ENCODE measurements at places on chromosomes 12 and 14.

DNA sequence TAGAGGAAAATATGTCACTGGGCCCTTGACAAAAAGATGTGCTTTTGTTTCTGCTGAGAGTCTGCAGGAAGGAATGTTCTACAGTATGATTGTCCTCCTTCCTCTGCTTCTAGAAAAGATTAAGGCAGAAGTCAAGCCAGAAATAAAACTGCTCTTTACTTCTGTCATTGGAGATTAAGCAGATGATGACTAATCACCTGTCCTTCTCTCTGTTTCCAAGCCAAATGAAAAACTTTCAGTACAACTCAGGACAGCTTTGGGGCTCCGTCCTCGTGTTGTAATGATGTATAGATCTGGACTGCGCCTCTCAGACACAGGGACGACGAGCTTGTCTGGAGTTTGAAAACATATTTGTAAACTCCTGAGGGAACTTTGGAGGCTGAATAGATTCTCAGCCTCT is 159.3 kb downstream of the DYRK2 start:
- peaks cover 13% of the 10 kb centered on the region for H3K4me1 ChIP-seq
- no peak for DNase-seq
- peak overlapping the region; percentile 69 for H3K27ac ChIP-seq

- DNase-seq, result no peak
- no peaks in the 10 kb centered on the region for H3K36me3 ChIP-seq
- no peaks in the 10 kb centered on the region for H3K4me1 ChIP-seq
- no peak overlapping the region for H3K4me3 ChIP-seq
- no peak overlapping the region for H3K27ac ChIP-seq
- H3K27me3 ChIP-seq, result no peaks in the 10 kb centered on the region
Measured at GRCh38 chr12:52645982-52646381, 6.0 kb downstream of the KRT2 start.

DNA sequence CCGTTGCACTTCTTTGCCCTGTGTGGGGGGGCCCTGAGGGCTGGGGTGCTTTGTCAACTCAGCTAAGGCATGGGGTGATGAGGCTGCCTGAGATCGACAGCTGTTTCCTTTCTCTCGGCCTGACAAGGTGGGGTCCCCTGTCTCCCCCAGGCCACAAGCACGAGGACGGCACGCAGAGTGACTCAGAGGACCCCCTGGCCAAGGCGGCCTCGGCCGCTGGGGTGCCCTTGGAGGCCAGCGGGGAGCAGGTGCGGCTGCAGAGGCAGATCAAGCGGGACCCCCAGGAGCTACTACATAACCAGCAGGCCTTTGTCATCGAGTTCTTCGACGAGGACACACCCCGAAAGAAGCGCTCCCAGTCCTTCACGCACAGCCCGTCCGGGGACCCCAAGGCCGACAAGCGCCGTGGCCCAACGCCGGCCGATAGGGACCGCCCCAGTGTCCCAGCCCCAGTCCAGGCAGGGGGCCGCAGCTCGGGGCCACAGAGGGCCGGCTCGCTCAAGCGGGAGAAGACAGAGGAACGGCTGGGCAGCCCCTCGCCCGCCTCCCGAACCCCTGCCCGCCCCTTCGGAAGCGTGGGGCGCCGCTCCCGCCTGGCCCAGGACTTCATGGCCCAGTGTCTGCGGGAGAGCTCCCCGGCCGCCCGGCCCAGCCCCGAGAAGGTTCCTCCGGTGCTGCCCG is 18.8 kb downstream of the CEP170B start:
- peak; percentile 44 for DNase-seq
- no peaks in the 10 kb centered on the region for H3K36me3 ChIP-seq
- no peaks in the 10 kb centered on the region for H3K27me3 ChIP-seq

DNA sequence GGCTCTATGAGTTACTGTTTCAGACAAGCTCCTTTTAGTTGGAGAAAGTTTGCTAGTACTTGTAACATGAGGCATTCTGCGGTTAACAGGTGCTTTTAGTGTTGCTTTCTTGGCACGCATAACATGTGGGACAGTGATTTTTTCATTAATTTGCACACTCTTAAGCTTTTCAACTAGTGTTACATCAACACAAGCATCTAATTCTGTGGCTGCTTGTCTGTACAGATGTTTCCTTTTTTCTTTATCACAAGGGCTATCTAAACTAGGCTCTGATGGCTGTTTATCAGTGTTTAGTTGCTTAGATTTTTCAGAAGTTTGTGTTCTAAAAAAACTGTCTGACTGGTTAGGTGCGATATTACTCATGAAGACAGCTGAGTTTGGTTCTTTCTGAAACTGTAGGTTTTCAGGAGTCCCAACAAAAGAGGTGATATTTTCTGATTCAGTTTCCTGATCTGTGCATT is 120.1 kb downstream of the RALGAPA1 start:
- no peaks in the 10 kb centered on the region for H3K4me1 ChIP-seq
- H3K27me3 ChIP-seq, result no peaks in the 10 kb centered on the region
- H3K27ac ChIP-seq, result no peak overlapping the region
- DNase-seq, result no peak

GRCh38 chr14:66624336-66624937 is 116.5 kb downstream of the GPHN start:
- H3K27me3 ChIP-seq, result no peaks in the 10 kb centered on the region
- peak; percentile 59 for DNase-seq
- no peaks in the 10 kb centered on the region for H3K36me3 ChIP-seq
- H3K4me3 ChIP-seq, result no peak overlapping the region
- peaks cover 16% of the 10 kb centered on the region for H3K4me1 ChIP-seq

DNA sequence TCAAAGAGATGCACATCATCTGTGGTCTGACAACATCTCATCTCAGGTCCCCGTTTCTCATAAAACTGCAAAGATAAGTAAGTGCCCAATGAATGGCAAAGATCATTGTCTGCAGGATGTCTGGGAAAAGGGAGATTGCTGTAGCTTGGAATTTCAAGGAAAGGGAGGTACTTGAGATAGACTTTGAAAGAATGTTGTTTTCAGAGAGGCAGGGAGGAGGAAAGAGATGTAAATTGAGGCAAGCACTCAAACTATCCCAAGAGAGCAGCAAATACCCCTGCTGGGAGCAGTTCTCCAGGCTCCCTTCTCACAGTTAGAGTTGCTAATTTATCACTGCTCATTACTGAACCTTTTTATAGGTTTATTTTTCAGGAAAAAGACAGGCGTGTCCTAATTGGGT is 107.1 kb downstream of the MYRFL start:
- H3K27ac ChIP-seq, result no peak overlapping the region
- no peak overlapping the region for H3K4me3 ChIP-seq
- H3K4me1 ChIP-seq, result no peaks in the 10 kb centered on the region
- H3K36me3 ChIP-seq, result no peaks in the 10 kb centered on the region

DNA sequence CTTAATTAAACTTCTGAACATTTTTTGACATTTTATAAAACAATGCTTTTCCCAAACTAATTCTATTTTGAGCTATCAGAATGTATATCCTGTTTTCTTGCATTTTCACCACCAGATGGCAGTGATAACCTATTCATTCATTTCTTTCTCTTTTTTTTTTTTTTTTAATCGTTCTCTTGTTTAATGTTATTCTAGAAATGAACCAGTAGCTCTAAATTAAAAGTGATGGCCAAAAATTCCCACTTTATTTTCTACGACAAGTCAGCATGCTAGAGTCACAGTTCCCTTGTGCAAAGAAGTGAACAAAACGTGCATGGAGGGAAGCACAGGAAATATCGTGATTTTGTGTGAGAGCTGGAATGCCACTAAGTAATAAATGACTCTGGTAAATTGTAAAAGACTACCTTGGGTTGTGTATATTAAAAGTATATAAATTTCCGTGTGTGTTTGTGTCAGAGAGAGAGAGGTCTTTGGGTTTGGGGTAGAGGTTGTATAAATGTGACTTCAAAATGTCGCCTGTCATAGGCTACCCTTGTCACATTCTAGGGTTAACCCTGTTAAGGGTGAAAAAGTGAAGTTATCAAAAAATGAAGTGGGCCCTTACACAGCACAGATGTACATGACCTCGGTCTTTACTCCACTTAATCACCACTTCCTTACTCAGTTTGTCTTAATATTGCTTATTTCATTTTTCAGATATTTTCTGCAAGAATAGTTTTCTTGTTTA is 40.4 kb upstream of the LDHB start:
- no peaks in the 10 kb centered on the region for H3K36me3 ChIP-seq
- H3K4me1 ChIP-seq, result no peaks in the 10 kb centered on the region
- no peak overlapping the region for H3K27ac ChIP-seq
- H3K4me3 ChIP-seq, result peak overlapping the region; percentile 28
- no peaks in the 10 kb centered on the region for H3K27me3 ChIP-seq

- H3K27ac ChIP-seq, result no peak overlapping the region
- DNase-seq, result no peak
- no peaks in the 10 kb centered on the region for H3K36me3 ChIP-seq
- peaks cover 4% of the 10 kb centered on the region for H3K27me3 ChIP-seq
Measured at GRCh38 chr12:112837629-112838197, 46.2 kb downstream of the RPH3A start.

- no peaks in the 10 kb centered on the region for H3K36me3 ChIP-seq
- H3K27ac ChIP-seq, result no peak overlapping the region
- DNase-seq, result peak; percentile 72
- peaks cover 6% of the 10 kb centered on the region for H3K27me3 ChIP-seq
- no peak overlapping the region for H3K4me3 ChIP-seq
Measured at GRCh38 chr14:94394581-94395207, 6.3 kb upstream of the SERPINA1 start.

- DNase-seq, result no peak
- H3K4me3 ChIP-seq, result no peak overlapping the region
- H3K27me3 ChIP-seq, result no peaks in the 10 kb centered on the region
- peaks cover 7% of the 10 kb centered on the region for H3K36me3 ChIP-seq
Measured at GRCh38 chr14:65007202-65007601, 20.5 kb downstream of the FNTB start.

Measured in psoas muscle (tissue), 8 donors.